ENCODE measurements at places on chromosomes 3 and 15.

- DNase-seq: no peak
Observed at GRCh38 chr3:114205541-114205940, 26.7 kb upstream of the DRD3 start.

GRCh38 chr3:169400874-169401273 is 262.6 kb downstream of the MECOM start:
- peak; percentile 24 for DNase-seq

DNA sequence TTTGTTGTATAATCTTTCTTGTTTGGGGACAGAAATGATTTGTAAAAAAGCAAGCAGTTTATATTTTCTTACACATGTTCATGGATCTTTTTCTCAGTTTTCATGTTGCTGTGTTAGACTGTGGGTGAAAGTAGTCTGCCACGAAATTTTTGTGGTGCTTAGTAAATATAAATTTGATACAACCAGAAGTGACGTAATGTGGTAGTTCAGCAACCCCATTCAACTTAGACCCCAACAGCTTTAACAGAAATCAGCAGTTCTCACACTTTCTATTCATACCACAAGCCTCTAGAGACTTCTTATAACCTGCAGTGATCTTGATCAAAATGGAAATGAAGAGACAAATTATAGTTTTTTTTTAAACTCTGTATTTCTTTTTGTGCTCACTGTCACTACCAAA is 120.2 kb upstream of the IGSF10 start:
- DNase-seq: no peak

- DNase-seq: no peak
Observed at GRCh38 chr3:149203758-149204157, 17.9 kb downstream of the CP start.

GRCh38 chr3:126486360-126486847 is 10.7 kb upstream of the ZXDC start:
- DNase-seq: no peak

DNA sequence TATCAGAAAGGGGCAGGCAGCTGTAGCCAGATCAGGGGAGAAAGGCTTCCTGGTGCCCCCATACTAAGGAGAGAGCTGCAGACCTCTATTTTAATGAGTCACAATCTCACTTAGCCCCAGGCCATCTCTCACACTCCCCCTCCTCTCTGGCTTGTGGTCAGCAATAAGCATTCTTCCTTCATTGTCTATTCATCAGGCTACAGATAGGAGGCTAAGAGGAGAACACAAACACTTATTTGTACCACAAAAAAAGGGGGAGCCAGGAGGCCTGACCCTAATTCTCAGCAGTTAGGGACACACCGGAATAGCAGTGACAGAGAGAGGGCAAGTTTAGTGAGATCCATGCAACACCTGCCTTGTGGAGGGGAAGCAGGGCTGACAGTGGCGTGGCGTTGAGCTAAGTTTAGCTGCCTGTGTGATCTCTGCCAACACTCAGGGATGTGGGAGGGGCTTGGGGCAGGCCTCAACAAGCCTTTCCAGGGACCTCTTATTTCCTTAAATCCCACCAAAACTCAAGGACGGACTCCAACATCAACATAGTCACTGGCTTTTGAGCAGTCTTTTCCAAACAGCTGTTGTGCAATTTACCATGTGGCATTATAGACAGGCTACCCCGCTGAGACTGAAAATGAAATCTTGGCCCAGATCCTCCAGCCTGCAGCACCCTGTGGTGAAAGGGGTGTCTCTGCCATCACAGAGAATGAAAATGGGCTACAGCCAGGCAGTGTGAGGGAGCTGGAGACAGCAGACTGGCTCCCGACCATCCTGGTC is 191.9 kb upstream of the TSC22D2 start:
- peak; percentile 99 for DNase-seq

DNA sequence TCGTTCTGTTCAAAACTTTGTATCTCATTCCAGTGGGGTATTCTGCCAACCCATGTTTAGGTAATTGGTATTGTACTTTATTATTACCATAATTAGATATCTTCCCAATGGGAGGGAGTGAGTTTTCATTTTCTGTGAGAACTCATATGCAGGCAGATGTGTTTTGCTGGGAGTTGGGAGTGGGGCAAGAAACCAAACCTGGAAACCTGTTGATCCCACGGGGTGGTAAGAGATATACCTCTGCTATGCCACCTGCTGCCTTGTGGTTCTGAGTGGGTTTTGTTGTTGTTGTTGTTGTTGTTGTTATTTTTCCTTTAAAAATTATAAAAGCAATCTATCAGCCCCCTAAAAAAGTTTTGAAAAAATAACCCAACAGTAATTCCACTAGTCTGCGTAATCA is 32.1 kb downstream of the ZNF592 start:
- DNase-seq: no peak

- DNase-seq: no peak
Observed at GRCh38 chr3:52967398-52967797, 70.0 kb upstream of the STIMATE start.

- DNase-seq: no peak
Observed at GRCh38 chr3:195019335-195019734, 251.6 kb downstream of the XXYLT1 start.

DNA sequence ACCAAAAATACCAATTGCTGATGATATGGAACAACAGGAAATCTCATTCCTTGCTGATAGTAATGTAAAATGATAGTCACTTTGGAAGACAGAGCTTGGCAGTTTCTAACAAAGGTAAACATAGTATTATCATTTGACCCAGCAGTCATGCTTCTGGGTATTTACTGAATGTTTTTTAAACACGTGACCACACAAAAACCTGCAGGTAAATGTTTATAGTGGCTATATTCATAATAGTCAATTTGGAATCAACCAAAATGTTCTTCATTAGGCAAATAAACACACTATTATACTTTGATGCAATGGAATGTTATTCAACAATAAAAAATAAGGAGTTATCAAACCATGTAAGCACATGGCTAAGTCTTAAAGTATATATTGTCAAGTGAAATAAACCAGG is 24.1 kb upstream of the GOLGA8A start:
- no peak for DNase-seq

GRCh38 chr3:58223855-58224254 is 13.1 kb upstream of the DNASE1L3 start:
- no peak for DNase-seq

- DNase-seq: no peak
Observed at GRCh38 chr3:179436517-179436916, 14.8 kb downstream of the GNB4 start.

Measured in NCI-H2081 (cell line).